SJCRH30 (cell line): ENCODE measurements at places on chromosomes 7 and 10. TPM values are rescaled to one million over a fixed set of nuclear protein-coding genes. Genes with fewer than 3 reads are reported as not detected.

DNA sequence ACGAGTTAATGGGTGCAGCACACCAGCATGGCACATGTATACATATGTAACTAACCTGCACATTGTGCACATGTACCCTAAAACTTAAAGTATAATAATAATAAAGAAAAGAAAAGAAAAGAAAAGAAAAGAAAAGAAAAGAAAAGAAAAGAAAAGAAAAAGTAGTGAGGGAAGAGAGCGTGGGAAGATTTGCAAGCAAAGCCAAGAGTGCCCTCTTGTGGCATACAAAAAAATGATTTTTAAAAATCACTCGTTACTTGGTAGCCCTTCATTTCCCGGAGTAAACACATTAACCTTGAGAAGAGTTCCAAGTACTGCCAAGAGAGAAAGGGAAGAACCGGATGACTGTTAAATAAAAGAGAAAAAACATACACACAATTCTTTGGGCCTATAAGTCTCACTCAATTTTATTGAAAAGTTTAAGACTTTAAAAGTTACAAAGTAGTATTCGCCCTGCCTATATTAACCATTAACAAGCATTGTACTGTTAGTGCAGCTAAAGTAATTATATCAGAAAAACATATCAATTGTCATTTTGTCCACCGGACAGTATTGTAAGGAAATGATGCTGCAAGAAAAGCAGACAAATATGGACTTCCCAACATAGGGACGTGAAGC lies 6.2 kb upstream of the CH25H start:
- H3K4me3 ChIP-seq, result no peak overlapping the region
- no peaks in the 10 kb centered on the region for H3K36me3 ChIP-seq
- H3K27ac ChIP-seq, result no peak overlapping the region

DNA sequence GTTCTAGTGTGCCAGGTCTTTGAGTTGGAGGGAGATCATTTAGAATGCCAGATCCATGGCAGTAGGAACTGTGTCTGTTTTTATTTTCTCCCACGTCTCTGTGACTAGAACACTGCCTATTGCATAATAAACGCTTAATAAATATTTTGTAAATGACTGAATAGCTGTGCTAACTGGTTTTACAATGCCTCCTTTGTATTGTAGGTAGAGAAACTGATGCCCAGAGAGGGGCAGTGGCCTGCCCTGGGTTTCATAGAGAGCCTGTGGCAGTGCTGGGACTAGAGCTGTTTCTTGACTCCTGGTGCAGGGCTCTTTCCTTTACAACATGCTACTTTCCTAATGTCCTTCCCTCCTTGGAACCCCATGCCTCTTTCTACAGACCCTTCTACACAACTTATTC lies 2.5 kb downstream of the TAS2R5 start:
- no peak overlapping the region for H3K27ac ChIP-seq
- H3K36me3 ChIP-seq, result no peaks in the 10 kb centered on the region
- H3K4me1 ChIP-seq, result no peaks in the 10 kb centered on the region
- no peak overlapping the region for H3K4me3 ChIP-seq
- H3K27me3 ChIP-seq, result no peaks in the 10 kb centered on the region

- H3K4me3 ChIP-seq, result no peak overlapping the region
- no peaks in the 10 kb centered on the region for H3K36me3 ChIP-seq
- H3K27me3 ChIP-seq, result no peaks in the 10 kb centered on the region
- DNase-seq, result no peak
Measured at GRCh38 chr10:35959252-35959651, 317.2 kb upstream of the FZD8 start.

DNA sequence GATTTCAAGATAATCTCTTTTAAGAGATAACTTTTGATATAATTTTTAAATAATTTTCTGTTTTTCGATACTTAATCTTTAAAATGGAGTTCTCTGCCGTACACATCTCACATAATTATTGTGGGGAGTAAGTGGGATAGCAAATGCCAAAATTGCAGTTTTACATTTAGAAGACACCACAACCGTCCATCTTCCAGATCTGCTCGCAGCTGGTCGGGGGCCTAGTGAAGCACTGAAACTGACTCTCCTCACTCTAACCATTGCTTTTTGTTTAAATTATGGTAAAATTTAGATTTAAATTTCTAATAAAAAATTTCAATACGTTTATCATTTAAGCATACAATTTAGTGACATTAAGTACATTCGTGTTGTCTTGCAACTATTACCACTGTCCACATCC lies 94.2 kb downstream of the PRR15 start:
- H3K27me3 ChIP-seq, result no peaks in the 10 kb centered on the region
- no peaks in the 10 kb centered on the region for H3K4me1 ChIP-seq
- H3K27ac ChIP-seq, result no peak overlapping the region
- no peaks in the 10 kb centered on the region for H3K36me3 ChIP-seq
- DNase-seq, result no peak
- no peak overlapping the region for H3K4me3 ChIP-seq

GRCh38 chr10:107437921-107438320 lies 273.4 kb upstream of the SORCS1 start:
- H3K4me3 ChIP-seq, result no peak overlapping the region
- no peaks in the 10 kb centered on the region for H3K36me3 ChIP-seq
- H3K27me3 ChIP-seq, result no peaks in the 10 kb centered on the region
- peaks cover 13% of the 10 kb centered on the region for H3K4me1 ChIP-seq
- no peak overlapping the region for H3K27ac ChIP-seq

- no peaks in the 10 kb centered on the region; the same call in 1 of the 2 replicates for H3K36me3 ChIP-seq
- no peak overlapping the region for H3K4me3 ChIP-seq
- peaks cover 12% of the 10 kb centered on the region for H3K4me1 ChIP-seq
- H3K27me3 ChIP-seq, result no peaks in the 10 kb centered on the region
- H3K27ac ChIP-seq, result no peak overlapping the region
- no peak for DNase-seq
Measured at GRCh38 chr7:115552766-115553165, 477.8 kb downstream of the TFEC start.

- H3K27ac ChIP-seq, result no peak overlapping the region
- H3K4me1 ChIP-seq, result no peaks in the 10 kb centered on the region
- no peaks in the 10 kb centered on the region for H3K36me3 ChIP-seq
- no peak for DNase-seq
- no peaks in the 10 kb centered on the region for H3K27me3 ChIP-seq
Measured at GRCh38 chr7:117053432-117053831, 100.1 kb downstream of the ST7 start.

DNA sequence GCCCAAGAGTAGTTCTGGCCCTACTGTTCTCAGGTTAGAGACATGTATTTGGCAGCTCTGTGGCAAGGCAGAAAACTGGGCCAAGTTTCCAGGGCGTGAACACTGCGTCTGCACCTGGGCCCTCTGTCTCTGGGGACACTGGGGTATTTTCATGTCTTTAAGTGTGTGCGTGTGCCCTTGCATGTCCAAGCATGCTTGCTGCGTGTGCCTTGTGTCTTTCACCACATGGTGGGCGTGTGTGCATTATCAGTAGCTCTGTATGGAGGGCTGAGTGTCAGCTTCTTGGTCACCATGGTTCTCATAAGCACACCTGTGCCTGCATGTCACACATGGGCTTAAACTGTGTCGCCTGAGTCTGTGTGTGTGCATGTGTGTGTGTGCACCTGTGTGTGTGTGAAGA lies 69.3 kb downstream of the HIPK2 start:
- H3K27me3 ChIP-seq, result no peaks in the 10 kb centered on the region
- H3K36me3 ChIP-seq, result 0 out of 2 replicates have a peak, but pooled peaks cover 2% of the 10 kb centered on the region
- DNase-seq, result peak; percentile 54
- H3K4me3 ChIP-seq, result no peak overlapping the region
- no peak overlapping the region for H3K27ac ChIP-seq

GRCh38 chr10:11104772-11105675 lies 87.4 kb downstream of the CELF2 start:
- H3K4me1 ChIP-seq, result no peaks in the 10 kb centered on the region
- DNase-seq, result no peak
- no peak overlapping the region for H3K27ac ChIP-seq
- H3K27me3 ChIP-seq, result no peaks in the 10 kb centered on the region

GRCh38 chr10:127550861-127551260 lies 1.8 kb downstream of the NPS start:
- DNase-seq, result no peak
- no peaks in the 10 kb centered on the region for H3K4me1 ChIP-seq
- H3K36me3 ChIP-seq, result no peaks in the 10 kb centered on the region
- no peak overlapping the region for H3K27ac ChIP-seq

DNA sequence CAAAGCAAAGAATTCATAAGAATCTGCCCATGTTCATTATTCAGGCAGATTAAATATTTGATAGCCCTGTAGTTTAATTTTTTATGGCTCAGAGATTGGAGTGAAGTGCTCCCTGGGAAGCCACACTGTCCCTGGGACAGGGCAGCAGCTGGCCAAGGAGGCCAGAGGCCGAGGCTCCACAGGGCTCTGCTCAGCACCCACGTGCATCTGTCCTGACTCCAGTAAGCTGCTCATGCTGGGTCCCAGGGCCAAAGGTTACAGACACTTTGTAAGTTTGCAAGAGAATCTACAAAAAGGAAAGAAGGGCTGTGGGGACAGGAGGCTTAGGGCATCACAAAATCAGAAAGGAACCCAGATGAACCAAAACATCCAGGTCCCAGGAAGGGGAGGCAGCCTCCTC lies 155.5 kb downstream of the KCNMA1 start:
- H3K36me3 ChIP-seq, result no peaks in the 10 kb centered on the region
- H3K4me3 ChIP-seq, result no peak overlapping the region
- no peak for DNase-seq
- peaks cover 8% of the 10 kb centered on the region; the same call in 1 of the 2 replicates for H3K27me3 ChIP-seq
- peaks cover 12% of the 10 kb centered on the region; the same call in 1 of the 2 replicates for H3K4me1 ChIP-seq

- no peaks in the 10 kb centered on the region for H3K36me3 ChIP-seq
- no peak overlapping the region for H3K4me3 ChIP-seq
- DNase-seq, result no peak
- no peaks in the 10 kb centered on the region for H3K4me1 ChIP-seq
Measured at GRCh38 chr7:36208997-36209813, 56.2 kb downstream of the EEPD1 start.

DNA sequence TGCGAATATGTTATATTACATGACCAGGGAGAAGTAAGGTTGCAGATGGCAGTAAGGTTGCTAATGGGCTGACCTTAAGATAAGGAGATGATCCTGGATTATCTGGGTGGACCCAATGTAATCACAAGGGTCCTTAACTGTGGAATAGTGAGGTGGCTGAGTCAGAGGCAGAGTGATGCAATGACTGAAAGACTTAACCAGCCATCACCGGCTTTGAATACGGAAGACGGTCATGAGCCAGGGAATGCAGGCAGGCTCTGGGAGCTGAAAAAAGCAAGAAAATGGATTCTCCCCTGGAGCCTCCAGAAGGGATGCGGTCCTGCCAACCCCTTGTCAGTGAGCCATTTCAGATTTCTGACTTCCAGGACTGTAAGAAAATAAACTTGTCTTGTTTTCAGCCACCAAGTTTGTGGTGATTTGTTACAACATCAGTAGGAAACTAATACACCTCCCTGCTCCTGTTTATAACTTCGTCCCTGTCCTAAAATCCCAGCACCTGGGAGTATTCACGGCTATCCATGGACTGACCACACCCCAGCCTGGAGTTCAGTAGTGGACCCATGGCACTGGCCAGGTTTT lies 4.6 kb upstream of the C10orf95 start:
- no peaks in the 10 kb centered on the region for H3K36me3 ChIP-seq
- no peak overlapping the region for H3K4me3 ChIP-seq
- H3K27ac ChIP-seq, result no peak overlapping the region

DNA sequence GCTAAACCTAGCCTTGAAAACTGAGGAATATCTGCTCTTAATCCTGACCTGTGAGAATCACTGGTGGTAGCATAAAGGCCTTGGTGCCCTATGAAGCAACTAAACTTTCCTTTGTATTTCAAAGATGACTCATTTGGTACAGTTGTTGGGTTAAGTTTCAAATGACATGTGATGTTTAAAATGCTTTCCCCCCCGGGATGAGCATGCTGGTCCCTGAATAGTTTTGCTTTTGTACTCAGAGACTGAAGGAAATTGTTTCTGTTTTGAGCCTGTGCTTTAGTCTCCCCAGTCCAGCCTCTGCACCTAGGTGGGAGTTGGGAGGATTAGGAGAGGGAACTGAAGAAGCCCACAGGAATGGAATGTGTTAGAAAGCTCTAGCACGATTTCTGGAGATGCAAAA lies 258.9 kb upstream of the NPY start:
- H3K4me3 ChIP-seq, result peak overlapping the region; percentile 33
- DNase-seq, result peak; percentile 87
- peak overlapping the region; percentile 88 for H3K27ac ChIP-seq
- H3K36me3 ChIP-seq, result no peaks in the 10 kb centered on the region

- no peaks in the 10 kb centered on the region for H3K36me3 ChIP-seq
- H3K4me1 ChIP-seq, result no peaks in the 10 kb centered on the region
- H3K4me3 ChIP-seq, result no peak overlapping the region
Measured at GRCh38 chr7:78601728-78602127, 803.2 kb downstream of the PHTF2 start.

The PLAC9 gene
- total RNA-seq, result 4.7 and 7.2 TPM in 2 replicates

GRCh38 chr10:865257-865656 lies 66.2 kb downstream of the LARP4B start:
- no peak for DNase-seq
- peaks cover 12% of the 10 kb centered on the region for H3K36me3 ChIP-seq
- H3K4me3 ChIP-seq, result no peak overlapping the region
- no peak overlapping the region for H3K27ac ChIP-seq
- H3K4me1 ChIP-seq, result no peaks in the 10 kb centered on the region
- no peaks in the 10 kb centered on the region for H3K27me3 ChIP-seq

The UTF1 gene
- total RNA-seq, result not detected in 2 replicates

DNA sequence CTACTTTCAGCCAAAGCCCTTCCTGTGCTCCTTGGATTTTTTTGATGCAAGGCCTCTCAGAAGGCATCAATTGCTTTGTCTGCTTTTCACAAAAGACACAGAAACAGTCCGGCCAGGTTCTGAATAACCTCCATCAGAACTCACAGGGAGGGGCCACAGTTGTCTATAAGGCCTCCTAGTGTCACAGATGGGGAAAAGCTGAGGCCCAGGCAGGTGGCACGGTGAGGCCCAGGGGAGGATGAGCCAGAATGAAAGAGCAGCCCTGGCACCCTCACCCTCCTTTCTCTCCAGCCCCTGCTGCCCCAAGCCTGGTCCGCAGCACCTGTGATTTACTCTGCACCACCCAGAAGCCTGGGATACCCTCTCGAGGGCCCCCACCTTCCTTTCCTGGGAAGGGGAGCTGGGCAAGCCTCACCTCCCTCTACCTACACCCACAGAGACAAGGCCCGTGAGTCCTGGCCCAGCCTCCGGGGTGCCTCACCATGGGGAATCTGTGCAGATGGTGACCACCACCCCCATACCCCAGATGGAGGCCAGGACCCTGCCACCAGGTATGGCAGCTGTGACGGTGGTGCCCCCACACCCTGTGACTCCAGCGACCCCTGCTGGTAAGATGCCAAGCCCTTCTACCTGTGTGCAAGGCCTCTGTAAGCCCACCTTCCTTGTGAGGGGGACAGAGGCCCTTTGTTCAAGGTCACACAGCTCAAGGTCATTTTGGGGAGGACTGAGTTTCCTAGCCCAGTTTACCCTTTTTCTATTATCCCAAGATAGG lies 26.2 kb upstream of the ZNF467 start:
- peaks cover 15% of the 10 kb centered on the region for H3K27me3 ChIP-seq
- H3K4me3 ChIP-seq, result no peak overlapping the region
- no peaks in the 10 kb centered on the region for H3K36me3 ChIP-seq

The MYH16 gene
- 0.12 TPM in 1 of 2 replicates, not detected in the other for total RNA-seq

The OR6V1 gene
- total RNA-seq, result not detected in 2 replicates

The NEBL gene
- 0.08 and 0.20 TPM in 2 replicates for total RNA-seq

DNA sequence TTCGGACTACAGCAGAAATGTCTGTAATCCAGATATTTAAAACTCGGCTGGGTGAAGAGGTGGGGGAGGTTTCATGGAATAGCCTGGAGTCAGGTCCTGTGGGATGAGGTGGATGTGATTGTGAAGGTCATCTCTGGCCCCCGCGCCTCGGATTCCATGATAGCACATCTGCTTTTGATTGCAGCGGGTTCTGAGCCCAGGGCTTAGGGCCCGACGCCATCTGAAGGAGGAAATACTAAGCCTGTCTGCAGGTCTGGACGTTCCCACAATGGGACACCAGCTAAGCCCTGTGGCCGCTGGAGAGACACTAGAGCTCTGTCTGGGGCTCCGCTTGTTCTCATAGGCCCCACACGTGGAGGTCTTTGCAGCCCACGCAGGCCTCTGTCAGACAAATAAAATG lies 328.7 kb downstream of the CXCL12 start:
- H3K36me3 ChIP-seq, result no peaks in the 10 kb centered on the region
- DNase-seq, result no peak
- no peak overlapping the region for H3K4me3 ChIP-seq
- no peak overlapping the region for H3K27ac ChIP-seq
